ENCODE measurements at places on chromosomes 16 and 17.

DNA sequence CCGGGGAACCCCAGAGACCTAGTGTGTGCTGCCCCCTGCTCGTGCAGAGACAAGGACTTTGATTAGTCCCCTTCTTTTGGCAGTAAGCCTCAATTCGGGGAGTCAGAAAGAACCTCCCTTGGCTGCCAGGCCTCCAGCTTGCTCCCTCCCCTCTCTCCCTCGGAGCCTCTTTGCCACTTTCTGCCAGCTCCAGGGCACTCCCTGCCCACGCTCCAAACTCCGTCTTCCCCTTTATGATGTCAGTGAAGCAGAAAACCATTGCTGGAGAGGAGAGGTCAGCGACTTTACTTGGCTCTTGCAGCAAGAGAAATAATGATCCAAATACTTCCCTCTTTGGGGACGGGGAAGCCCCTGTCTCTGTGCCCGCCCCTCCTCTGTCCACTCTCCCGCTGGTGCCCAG, 28.1 kb downstream of the TTYH2 start:
- DNase-seq: no peak

DNA sequence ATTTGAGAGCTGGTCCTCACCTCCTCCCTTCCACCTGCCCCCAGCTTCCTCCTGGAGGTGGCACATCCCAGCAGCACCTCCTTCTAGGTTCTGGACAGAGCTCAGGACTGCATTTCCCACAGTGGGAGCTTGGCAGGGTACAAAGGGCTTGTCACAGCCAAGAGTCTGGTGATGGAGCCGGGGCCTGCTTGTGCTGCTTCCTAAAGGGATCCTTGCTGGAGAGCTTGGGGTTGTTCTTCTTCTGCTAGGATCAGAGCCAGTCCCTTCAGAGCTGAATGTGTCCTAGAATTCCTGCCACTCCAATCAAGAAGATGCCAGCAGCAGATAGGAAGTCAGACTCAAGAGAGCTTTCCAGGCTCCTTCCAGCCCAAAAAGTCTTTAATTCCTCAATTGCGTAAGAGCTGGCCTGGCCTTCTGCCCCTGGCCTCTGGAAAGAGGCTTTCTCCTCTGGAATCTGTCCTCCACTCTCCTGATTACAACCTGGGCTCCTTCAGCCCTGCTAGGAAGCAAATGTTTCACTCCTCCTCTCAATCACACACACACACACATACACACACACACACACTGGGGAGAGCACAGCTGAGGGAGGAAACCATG, 4.4 kb downstream of the CD300E start:
- no peak for DNase-seq

DNA sequence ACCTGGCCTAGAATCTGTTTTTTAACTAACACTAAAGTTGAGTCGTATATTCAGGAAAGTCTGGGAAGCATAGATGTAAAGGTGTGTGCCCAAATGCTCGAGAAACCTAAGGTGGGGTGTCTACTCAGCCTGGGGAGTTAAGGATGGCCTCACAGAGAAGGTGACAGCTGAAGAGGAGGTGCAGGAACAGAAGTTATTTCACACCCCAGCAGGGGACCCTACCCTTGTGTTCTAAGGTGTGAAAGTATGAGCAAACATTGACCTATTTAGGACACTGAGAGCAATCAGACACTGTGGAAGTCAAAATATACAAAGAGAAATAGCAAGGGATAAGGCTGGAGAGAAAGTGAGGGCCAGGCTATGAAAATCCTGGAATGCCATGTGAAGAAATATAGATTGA, 49.0 kb upstream of the DHX40 start:
- no peak for DNase-seq

DNA sequence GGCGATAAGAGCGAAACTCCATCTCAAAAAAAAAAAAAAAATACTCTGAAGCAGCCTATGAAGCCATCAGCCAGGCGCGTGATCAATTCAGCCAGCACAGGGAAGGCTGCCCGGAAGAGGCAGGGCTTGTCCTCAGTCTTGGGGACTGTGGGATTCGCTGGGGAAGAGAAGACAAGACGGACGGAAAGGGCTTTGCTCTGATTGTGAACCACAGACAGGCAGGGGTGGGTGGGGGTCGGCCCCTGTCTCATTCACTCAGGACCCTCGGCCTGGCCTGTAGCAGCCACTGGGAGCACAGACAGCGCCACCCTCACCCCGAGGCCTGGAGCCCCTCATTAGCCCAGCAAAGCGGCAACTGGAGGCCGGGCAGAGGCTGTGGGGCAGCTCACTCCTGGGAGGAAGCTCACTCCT, 37.2 kb downstream of the ABR start:
- no peak for DNase-seq

DNA sequence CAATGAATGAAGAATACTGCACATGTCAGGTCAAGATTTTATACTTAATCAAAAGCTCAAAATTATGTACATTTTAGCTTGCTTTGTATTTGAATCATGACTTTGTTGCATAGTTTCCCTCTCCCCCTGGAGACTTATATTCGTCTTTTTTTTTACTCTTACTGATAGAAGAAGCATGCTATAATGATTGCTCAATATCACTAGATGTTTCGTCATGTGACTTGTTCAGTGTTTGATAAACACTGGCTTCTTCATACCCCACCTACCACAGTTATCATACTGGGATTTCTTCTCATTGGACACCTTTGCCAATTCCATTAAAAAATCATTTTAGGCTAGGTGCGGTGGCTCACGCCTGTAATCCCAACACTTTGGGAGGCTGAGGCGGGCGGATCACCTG, 148.7 kb downstream of the FTO start:
- DNase-seq: no peak

- DNase-seq: no peak
Measured at GRCh38 chr17:30321314-30321713, 12.5 kb downstream of the TMIGD1 start.

- no peak for DNase-seq
Measured at GRCh38 chr17:49603720-49604119, 28.0 kb downstream of the NXPH3 start.
